Brain (organoid and tissue), 16 donors: ENCODE measurements at places on chromosomes 7 and 10. TPM values are rescaled to one million over a fixed set of nuclear protein-coding genes. Genes with fewer than 3 reads are reported as not detected.

The GBX1 gene
- not detected for polyA plus RNA-seq

DNA sequence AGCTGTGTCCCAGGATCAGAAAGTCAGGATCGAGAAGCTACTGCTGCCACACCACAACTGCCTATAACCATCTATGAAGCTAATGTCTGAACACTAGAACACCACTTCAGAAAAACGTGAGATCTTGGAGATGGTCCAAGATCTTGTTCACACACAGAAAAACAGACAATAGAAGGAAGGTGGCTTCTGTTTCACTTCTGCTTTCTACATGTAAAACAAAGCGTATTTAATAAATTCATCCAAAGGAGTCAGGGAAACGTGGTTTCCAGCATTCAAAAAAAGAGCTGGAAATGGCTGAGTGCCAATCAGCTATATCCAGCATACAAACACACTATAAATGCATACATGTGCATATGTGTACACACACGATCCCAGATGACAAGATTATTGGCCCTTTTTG lies 70.2 kb upstream of the CCDC71L start:
- peak; percentile 2 for DNase-seq

DNA sequence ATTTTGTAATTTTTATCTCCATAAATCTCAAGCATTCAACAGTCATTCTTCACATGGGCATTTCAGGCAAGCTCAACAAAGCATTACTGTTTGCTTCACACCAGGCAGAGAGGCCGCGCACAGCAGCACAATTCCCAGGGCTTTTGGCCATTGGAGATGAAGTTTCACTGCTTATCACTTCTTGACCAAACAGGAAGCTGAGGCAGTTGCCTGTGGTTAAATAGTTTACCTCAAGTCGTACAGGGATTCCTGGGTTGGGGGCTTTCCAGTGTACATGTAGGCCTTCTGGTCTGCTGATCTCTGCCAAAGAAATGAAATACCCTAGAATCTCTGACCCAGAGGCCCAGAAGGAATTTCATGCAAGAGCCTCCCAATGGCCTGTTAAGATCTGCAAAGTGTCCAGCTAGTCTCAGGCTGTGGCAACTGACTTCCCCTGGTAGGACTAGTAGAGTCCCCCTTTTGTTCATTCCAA lies 11.2 kb upstream of the PRDX3 start:
- no peak for DNase-seq

The STEAP2 gene
- polyA plus RNA-seq, result 2.1 TPM

DNA sequence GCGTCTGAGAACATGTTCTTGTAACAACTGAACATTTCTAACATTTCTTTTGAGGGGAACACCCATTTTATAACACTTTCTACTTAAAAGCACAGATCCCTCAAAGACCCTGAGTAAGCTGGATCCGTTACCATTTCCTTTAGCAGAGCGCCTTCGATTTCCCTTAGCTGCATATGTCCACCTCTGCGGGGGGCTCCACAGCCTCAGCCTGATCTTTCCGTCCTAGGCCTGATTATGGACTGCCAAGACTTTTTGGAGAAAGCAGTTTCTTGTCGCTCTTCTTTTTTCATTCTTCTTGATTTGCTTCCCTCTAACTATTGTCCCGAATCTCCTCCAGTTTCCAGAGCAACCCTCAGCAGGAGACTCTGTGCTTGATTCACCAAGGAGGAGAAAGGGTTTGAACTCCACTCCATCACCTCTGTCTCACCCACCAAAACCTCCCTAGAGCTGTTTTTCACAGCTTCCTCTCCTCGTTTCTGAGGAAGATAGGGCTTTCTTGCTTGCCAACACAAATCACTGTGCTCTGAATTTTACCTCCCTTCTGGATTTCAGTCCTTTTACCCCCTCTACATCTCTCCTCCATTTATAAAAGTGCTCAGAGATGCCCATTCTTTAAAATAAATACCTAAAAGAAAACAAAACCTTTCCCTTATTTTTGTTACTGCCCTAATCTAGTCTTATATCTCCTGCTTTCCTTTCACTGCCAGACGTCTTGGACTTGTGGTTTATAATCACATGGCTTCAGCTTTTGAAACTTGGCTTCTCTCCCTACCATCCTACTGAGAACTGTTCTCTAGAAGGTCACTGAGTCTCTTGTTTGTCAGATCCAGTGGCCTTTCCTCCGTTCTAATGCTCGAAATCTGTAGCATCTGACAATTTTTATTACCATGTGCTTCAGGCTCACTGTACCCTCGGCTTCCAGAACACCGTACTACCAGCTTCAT lies 30.5 kb upstream of the ZRANB1 start:
- DNase-seq, result peak; percentile 30

The CPXM2 gene
- 1.6 TPM for polyA plus RNA-seq

DNA sequence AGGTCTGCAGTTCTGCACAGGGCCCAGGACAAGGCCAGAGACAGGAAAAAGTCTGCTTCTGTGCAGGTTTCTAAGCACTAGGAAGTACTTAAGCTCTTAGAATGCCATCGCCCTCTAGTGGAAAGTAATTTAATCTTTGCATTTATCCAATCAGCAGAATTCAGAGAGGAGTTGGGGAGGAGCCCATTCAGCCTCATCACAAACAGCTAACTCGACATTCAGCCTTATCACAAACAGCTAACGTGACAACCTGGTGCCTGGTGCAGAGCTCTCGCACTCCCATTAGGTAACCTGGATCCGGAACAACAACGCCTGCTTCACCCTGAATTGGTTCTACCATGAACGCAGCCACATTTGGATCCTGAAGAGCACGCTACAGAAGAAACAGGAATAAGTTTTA lies 15.2 kb downstream of the OAT start:
- peak; percentile 91 for DNase-seq

The PON1 gene
- polyA plus RNA-seq, result 28.8 TPM

The CDK5 gene
- 45.3 TPM for polyA plus RNA-seq

DNA sequence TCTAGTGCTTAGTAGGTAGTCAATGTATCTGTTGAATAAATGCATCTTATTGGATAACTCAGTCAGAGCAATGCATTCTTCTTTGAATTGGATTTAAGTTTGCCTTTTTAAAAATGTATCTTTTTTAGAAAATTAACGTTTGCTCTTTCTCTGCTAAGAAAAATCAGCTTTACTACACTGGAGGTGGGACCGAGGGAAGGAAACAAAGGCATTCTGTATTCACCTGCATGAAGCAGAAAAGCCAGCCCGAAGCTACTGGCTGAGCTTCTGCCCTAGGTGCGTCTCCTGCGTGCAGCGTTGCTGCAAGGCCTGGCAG lies 22.2 kb upstream of the ITGB1 start:
- no peak for DNase-seq

The PDIA4 gene
- polyA plus RNA-seq, result 69.5 TPM

- DNase-seq, result no peak
Observed at GRCh38 chr7:22784346-22784745, 38.3 kb downstream of the TOMM7 start.

GRCh38 chr10:43190775-43191174 lies 52.5 kb downstream of the CSGALNACT2 start:
- no peak for DNase-seq

The SMO gene
- 6.1 TPM for polyA plus RNA-seq

GRCh38 chr7:29284696-29285443 lies 90.3 kb downstream of the CHN2 start:
- no peak for DNase-seq

The HGF gene
- polyA plus RNA-seq, result 1.2 TPM

GRCh38 chr10:26438534-26439341 lies 597 bp downstream of the APBB1IP start:
- peak; percentile 26 for DNase-seq

GRCh38 chr7:47669901-47670384 lies 88.0 kb upstream of the TNS3 start:
- no peak for DNase-seq

DNA sequence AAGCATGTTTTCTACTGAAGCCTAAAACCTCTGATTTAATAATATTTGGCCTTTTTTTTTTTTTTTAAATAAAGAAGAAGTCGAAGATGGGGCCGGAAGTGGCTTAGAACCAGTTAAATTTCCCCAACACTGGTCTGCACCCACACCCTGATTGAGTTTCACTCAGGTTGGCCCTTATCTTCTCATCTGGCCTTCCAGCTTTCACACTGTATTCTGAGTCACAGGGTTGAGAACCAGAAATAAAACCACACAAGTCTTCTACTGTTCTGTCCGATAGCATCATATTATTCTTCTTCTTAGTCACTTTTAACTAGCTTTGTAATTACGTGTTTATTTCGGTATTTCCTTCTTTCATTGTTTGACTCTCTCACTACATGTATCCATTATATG lies 9.9 kb downstream of the ZNF365 start:
- DNase-seq, result no peak

DNA sequence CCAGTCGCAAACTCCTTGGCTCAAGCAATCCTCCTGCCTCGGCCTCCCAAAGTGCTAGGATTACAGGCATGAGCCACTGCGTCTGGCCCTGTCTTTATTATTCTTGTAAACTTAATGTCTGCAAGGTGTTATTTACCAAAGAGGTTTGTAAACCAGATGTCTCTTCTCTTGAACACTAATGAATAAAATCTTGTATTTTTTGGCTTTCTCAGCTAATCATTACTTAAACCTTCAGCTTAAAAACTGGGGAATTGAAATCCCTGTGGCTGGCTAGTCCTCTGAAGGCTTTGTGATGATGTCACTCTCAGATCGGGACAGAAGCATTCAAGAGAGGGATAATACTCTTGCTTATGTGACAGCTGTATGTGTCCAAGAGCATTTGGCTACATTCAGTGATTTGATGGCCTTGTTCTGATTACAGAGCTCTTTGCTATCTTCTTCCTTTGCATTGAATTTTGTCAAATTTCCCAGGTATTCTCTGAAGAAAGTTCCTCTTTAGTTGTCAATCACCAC lies 130.3 kb downstream of the BICC1 start:
- no peak for DNase-seq

- DNase-seq, result no peak
Observed at GRCh38 chr7:18521236-18521589, 25.7 kb downstream of the HDAC9 start.

GRCh38 chr10:79494871-79495705 lies 17.2 kb upstream of the EIF5AL1 start:
- DNase-seq, result no peak

DNA sequence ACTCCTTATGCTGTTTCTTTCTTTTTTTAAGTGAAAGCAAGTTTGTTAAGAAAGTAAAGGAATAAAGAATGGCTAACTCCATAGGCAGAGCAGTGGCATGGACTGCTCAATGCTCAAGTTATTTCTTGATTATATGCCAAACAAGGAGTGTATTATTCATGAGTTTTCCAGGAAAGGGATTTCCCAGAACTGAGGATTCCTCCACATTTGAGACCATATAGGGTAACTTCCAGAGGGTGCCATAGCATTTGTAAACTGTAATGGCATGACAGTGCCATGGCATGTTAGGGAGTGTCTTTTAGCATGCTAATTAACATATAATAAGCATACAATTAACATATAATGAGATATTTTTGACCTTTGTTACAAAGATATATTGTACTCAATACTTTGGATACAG lies 1034.5 kb upstream of the PHF14 start:
- no peak for DNase-seq

DNA sequence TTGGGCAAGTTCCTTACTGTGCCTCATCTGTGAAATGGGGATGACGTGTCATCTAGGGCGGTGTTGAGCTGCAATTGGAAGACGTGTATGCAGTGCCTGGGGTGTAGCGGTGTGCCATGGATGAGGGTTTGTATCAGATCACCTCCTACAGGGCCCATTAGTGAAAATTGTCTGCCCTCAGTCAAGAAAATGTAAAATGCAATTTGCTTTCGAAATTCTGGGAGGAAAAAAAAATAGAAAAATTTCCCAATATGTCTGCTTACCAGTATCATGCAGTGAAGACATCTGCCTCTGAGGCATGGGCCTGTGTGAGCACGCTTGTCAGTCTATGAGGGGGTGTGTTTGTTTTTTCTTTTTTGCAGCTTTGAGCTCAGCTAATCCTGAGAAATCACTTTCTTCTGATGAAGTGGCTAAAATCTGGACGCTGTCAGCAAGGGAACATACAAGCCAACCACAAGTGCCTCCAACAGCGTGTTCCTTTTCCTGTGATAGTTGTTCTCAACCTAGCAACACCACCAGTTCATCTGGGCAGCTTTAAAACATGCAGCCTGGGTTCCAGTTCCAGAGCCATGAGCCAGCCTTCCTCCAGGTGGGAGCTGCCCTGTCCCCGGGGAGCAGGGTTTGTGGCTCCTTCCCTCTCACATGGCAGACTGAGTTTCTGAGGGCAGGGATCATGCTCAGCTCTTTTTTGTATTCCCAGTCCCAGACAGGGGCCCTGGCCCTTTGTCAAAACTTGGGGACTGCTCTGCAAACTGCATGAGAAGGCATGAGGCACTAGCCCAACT lies 10.3 kb downstream of the FAM241B start:
- DNase-seq, result no peak

The UNC5B gene
- polyA plus RNA-seq, result 31.8 TPM

DNA sequence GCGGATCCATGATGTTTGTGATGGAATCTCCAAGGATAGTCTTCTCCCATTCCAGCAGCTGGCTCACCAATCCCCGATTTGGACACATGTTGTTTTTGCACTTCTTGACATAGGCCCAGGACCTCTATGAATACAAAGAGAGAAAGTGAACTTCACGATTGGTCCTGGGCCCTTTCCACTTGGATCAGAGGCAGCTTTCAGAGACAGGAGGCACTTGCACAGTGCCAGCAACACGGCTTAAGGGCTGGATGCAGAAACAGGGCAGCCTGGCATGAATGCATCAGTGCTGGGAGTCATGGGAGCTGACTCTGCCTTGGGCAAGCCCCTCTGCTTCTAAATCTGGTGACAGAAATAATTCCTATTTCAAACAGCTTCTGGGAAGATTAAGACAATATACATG lies 2.1 kb upstream of the TMEM120A start:
- no peak for DNase-seq

DNA sequence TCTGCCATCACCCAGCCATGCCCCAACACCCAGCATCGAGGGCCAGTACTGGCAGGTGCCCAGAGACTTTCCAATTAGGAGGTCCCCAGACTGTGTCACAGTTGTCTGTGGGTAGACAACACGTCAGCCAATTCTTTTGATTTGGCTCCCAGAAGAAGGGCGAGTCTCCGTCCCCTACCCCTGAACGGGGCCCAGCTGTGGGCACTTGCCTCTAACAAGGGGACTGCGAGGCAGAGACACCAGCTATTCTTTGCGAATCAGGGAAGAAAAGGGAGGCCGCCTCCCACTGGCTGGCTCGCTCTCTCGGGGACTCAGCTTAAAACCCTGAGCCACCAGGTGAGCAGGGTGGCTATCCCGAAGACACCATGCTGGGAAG lies 167.3 kb downstream of the USP6NL start:
- DNase-seq, result no peak
